Stimulated activated CD4-positive, alpha-beta T cell treated with anti-CD3 and anti-CD28 coated beads, Interleukin-1b, Interleukin-23, amount 100 ng/mL, for 48 hours (primary cell): ENCODE measurements at places on chromosomes 13 and 19.

DNA sequence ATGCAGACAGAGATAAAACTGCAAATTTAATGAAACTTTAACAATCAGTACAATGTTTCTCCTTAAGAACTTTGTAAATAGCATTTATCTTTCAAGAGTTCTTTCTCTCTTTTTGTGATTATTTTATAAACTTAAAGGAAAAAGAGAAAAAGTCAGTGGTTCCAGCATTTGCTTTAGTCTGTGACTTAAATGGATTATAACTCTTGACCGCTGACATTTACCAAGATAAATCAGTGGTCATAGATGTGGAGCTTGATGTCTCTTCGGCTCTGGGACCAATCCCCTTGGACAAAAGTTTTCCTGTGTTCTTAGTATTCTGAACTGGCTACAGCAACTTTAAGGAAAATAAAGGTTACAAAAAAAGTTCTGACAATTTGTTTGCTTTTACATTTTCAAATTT lies 162.6 kb downstream of the TM9SF2 start:
- no peak for DNase-seq

DNA sequence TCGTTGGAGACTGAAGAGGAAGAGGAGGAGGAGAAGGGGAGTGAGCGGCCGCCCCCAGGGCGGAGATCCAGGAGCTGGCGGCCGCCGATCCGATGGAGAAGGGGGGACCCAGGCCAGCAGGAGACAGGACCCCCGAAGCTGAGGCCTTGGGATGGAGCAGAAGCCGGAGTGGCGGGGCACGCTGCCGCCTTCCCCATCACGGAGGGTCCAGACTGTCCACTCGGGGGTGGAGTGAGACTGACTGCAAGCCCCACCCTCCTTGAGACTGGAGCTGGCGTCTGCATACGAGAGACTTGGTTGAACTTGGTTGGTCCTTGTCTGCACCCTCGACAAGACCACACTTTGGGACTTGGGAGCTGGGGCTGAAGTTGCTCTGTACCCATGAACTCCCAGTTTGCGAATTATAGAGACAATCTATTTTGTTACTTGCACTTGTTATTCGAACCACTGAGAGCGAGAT lies 1.8 kb downstream of the GADD45B start:
- no peak for DNase-seq

DNA sequence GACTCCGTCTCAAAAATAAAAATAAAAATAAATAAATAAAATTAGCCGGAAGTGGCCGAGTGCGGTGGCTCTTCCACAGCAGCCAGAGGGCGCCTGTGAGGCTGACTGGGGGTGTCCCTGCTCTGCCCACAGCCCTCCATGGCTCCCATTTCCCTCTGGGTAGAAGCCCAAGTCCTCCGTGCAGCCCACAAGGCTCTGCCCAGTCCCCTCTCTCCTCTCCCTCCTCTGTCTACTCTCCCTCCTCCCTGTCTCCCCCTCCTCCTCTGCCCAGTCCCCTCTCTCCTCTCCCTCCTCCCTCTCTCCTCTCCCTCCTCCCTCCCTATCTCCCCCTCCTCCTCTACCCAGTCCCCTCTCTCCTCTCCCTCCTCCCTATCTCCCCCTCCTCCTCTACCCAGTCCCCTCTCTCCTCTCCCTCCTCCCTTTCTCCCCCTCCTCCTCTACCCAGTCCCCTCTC lies 20.4 kb downstream of the MISP start:
- DNase-seq, result peak; percentile 23

DNA sequence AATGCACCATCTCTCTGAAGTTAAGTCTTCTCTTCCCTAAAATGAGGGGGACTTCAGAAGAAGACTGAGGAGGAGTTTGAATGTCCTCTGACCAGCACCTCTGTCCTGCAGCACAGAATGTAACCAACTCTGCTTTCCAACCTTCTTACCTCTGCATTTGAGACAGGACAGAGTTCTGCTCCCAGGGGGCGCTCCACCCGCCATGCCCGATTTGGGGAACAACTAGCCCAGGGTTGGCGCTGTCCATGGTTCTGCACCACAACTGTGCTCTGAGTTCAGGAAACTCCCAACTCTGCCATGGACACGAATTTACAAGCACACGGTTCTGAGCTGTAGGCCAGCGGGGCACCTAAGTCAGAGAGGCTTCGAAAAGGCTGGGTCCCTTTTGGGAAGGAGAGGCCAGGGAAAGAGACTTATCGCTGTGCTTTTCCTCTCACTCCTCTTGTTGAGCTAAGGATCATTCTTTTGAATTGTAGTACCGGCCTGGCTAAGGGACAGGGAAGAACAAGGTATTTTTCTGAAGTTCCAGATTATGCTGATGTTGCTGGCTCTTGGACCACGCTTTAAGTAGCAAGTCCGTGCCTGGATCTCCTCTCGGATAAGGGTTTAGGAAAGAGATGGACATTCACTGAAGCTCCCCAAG lies 22.2 kb downstream of the SIGLEC5 start:
- peak; percentile 67 for DNase-seq

DNA sequence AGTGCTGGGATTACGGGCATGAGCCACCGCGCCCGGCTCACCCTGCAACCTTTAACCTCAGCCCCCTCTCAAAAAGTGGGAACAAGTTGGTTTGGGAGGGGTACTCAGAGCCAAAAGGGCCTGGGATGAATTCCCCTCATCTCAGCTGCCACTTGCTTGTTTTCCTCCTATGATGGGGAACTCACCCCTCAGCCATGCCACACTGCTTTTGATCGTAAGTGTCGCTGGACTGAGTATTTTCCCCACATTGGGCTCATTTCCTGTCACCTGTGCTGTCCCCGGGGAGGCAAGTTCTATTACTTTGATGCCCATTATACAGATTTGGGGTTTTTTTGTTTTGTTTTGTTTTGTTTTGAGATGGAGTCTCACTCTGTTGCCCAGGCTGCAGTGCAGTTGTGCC lies 6.5 kb downstream of the R3HDM4 start:
- no peak for DNase-seq

- DNase-seq, result no peak
Measured at GRCh38 chr13:107811233-107812013, 403.9 kb downstream of the LIG4 start.

DNA sequence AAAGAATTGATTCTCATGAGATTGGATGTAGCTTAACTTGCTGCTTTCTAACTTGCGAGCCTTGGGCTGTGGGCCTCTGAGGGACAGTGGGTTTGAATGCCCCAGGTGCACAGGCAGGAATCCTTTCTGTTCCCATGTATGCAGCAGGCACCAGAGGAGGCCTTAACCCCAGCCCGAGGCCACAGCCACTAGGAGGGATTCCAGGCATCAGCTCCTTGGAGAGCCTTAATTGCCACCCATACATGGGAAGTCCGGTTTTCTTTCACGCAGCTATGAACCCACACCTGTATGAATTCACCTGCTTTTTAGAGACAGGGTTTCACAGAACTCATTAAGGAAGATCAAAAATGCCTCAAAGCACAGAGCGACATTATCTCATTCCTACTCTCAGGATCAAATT lies 117.9 kb downstream of the CRYL1 start:
- no peak for DNase-seq

DNA sequence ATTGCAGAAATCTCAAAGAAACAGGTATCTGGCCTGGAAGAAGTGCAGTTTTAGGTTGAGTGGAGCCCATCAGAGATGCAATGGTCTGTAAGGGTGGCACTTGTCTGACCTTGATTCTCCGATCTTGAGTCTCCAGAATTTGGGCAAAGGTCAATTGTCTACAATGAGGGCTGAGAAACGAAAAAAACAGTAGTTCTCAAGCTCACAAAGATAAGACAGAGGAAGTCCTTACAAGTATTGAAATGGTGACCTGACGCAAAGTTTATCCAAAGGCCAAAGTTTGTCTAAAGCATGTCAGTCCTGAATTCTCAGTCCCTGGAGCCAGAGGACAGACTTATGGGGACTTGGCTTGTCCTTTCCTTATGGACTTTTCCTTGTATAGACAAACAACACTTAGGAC lies 40.3 kb downstream of the CYSLTR2 start:
- no peak for DNase-seq

GRCh38 chr19:23999821-24000610 lies 85.3 kb downstream of the ZNF726 start:
- DNase-seq, result no peak

DNA sequence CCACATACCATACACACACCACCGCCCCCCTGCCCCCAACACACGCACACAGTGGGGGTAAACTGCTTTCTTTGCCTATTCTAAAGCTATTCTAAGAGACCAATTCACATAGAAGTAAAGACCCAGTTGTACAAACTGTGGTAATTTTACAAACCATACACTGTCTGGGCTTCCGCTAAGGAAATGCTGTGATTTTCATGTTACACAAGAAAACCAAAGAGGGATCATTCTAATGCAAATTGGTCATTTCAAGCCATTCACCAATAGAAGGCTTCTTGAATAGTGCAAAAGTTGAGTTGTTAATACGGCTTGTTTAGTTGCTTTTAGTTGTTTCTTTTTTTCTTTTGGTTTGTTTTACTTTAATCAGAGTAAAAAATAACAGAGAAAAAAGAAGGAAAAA lies 202.8 kb downstream of the EFNB2 start:
- no peak for DNase-seq

DNA sequence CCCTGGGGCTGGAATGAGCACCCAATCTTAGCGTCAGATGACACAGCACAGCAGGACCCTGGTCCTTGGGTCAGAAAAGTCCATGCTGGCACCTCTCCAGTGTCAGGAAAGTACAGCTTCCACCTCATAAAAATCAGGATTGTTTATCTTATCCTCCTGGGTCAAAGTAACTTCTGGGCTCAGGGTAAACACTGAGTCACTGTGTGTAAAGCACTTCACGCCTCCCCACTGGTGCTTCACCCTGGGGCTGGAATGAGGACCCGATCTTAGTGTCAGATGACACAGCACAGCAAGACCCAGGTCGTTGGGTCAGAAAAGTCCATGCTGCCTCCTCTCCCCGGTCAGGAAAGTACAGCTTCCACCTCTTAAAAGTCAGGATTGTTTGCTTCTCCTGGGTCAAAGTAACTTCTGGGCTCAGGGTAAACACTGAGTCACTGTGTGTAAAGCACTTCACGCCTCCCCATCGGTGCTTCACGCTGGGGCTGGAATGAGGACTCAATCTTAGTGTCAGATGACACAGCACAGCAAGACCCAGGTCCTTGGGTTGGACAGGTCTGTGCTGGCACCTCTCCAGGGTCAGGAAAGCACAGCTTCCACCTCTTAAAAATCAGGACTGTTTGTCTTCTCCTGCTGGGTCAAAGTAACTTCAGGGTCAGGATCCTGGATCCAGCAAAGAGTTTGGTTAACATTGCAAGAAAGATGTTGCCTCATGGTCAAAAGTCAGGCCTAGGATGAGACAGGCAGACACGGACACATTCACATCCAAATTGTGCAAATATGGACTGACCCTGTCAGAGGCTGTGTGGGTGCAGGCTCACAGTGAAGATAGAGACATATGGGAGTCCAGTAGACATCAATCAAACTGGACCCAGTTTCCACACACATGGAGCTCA lies 39.2 kb upstream of the CYP2A7 start:
- no peak for DNase-seq

DNA sequence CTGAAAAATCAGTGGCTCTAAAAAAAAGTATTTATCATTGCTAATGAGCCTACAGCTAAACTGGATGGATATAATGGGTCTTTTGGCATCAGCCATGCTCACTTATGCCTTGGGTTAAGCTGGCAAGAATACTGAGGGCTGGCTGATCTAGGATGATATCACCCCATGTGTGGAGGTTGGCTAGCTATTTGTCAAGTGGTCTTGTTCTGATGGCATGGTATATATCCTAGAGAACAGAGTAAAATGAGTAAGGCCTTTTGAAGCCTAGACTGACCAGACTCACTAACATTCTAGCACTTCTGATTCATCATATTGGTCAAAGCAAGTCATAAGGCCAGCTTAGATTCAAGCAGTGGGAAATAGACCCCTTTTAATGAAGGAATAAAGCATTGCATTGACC lies 383.0 kb downstream of the SLITRK1 start:
- DNase-seq, result no peak

DNA sequence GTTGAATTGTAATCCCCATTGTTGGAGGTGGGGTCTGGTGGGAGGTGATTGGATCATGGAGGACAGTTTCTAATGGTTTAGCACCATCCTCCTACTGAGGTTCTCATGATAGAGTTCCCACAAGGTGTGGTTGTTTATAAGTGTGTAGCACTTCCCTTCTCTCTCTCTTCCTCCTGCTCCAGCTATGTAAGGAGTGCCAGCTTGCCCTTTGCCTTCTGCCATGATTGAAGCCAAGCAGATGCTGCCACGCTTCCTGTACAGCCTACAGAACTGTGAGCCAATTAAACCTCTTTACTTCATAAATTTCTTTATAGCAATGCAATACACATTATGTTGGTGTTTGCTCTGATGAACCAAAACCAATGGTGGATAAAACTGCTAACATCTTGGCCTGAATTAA lies 238.2 kb downstream of the EFNB2 start:
- DNase-seq, result no peak

GRCh38 chr13:34555988-34556387 lies 386.1 kb upstream of the NBEA start:
- no peak for DNase-seq

DNA sequence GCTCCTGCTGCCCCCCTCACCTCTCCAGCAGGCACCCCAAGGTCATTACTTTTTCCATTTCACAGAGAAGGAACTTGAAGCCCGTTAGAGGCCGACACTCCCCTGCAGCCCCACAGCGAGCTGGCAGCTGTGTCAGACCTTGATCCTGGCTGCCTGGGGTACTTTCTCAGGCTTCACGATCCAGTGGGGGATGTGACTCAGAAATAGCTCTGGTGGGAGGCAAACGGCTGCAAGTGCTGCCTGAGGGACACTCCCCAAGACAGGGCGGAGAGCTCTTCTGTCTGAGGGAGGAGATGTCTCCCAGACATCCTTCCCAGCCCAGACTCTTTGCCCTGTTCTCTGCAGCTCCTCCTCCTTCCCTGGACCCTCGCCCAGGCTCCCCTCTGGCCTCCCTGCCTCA lies 4.8 kb downstream of the TSKS start:
- no peak for DNase-seq

DNA sequence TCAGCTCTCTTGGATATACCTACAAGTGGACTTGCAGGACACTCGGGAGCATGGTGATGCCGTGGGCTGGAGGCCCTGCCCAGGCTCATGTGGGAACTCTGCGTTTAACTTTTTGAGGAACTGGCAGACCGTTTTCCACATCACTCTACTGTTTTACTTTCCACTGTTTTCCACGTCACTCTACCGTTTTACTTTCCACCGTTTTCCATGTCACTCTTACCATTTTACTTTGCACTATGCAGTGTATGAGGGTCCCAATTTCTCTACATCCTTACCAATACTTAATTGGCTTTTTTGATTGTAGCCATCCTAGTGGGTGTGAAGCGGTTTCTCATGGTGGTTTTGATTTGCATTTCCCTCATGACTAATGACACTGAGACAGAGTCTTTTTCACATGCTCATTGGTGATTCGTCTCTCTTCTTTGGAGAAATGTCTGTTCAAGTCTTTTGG lies 40.5 kb downstream of the GATAD2A start:
- no peak for DNase-seq
